Cerebellum (tissue), 4 donors: ENCODE measurements at places on chromosomes 12 and 14. TPM values are rescaled to one million over a fixed set of nuclear protein-coding genes. Genes with fewer than 3 reads are reported as not detected.

PIP4P1 gene
- total RNA-seq: 17.1 TPM

SLC17A8 gene
- 8.8 TPM for total RNA-seq

MSI1 gene
- total RNA-seq: 16.4 TPM

GRCh38 chr14:45426685-45427282 is 173.8 kb upstream of the MIS18BP1 start:
- DNase-seq: no peak

DNA sequence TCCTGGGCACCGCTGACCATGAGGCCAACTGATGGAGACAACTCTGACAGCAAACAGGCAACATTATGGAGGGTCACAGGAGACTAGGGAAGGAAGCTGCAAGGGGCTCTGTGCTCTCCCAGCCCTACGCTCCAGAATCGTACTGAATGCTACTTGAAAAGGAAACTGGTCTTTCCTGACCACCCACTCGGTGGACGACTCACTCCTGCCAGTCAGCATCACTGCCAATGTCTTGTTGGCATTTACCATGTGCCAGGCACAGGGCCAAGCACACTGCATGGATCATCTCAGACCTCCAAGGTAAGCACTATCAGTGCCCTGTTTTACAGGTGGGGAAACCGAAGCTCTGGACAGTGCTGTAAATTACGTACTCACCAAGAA is 38.0 kb downstream of the CCDC85C start:
- peak; percentile 81 for DNase-seq

GRCh38 chr14:72578514-72578913 is 315.4 kb downstream of the DPF3 start:
- DNase-seq: no peak

- DNase-seq: no peak
These were observed 112.7 kb downstream of the NT5DC3 start for GRCh38 chr12:103728323-103728722.

DNA sequence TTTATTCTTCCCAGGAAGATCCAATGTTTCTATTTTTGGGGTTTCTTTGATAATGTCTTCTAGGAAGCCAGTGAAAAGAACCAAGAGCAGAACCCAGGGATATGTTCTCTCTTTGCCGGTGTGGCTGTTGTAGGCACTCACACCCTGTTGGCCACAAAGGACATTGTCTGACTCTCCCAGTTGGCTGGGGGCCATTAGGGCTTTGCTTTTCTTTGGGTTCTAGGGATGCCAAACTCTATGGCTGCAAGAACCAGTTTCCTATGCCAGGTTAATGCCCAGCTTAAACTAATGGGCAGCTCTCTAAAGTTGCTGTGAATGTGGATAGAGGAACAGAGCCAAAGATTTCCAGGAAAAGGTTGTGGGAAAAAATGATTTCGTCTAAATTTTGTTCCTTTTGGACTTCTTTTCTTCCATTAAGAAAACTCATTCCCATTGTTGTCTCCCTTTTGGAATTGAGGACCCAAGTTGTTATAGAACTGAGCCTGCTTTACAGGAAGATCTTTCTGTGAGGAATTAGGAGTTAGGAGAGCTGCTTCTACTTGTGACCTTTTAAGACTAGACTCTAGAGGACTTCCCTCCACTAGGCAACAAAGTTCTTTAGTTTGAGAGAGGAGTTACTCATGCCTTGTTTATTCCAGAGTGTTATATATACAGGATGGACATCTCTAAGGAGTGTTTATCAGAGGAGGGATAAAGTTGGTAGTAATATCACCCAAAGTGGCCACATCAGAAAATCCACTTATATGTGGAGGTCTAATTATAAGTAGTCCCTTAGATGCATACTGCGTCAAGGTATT is 13.1 kb downstream of the COPZ1 start:
- no peak for DNase-seq

- DNase-seq: no peak
These were observed 880.3 kb upstream of the MGAT4C start for GRCh38 chr12:87136330-87136976.
